Suprapubic skin (tissue), 4 donors: ENCODE measurements at places on chromosomes 4 and X. TPM values are rescaled to one million over a fixed set of nuclear protein-coding genes. Genes with fewer than 3 reads are reported as not detected.

Gene EGF
- 1.5 TPM for total RNA-seq

Gene DDIT4L
- 4.7 TPM for total RNA-seq

Gene INPP4B
- total RNA-seq = 12.4 TPM

Gene TMEM131L
- total RNA-seq = 20.4 TPM

Gene NRK
- total RNA-seq = 0.38 TPM

Gene ELF4
- 26.3 TPM for total RNA-seq

Gene UGT2B15
- total RNA-seq = not detected

Gene RNF212
- 16.5 TPM for total RNA-seq

Gene CXCL3
- total RNA-seq = not detected

Gene CRMP1
- total RNA-seq = not detected

Gene CPZ
- 2.5 TPM for total RNA-seq

DNA sequence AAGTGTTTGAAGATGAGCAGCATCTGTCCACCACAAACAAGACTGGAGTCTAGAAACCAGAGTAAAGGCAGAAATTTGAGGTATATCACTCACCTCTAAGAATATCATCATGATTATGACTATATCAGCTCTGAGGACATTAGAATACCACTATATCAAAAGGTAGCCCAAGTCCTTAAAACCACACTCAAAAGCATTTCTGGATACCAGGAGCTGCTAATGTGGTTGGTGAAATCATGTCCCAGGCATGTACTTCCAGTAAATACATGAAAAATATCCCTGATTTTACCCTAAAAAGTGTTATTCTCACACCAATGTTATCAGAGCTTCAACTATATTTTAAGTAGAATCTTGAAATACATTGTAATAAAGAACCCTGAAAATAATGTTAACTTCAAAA lies 136.3 kb upstream of the SMAD1 start:
- DNase-seq = no peak

- no peak for DNase-seq
These were observed 210.9 kb upstream of the NOCT start for GRCh38 chr4:138804711-138805110.

GRCh38 chr4:9704551-9705332 lies 76.7 kb upstream of the DRD5 start:
- no peak for DNase-seq

DNA sequence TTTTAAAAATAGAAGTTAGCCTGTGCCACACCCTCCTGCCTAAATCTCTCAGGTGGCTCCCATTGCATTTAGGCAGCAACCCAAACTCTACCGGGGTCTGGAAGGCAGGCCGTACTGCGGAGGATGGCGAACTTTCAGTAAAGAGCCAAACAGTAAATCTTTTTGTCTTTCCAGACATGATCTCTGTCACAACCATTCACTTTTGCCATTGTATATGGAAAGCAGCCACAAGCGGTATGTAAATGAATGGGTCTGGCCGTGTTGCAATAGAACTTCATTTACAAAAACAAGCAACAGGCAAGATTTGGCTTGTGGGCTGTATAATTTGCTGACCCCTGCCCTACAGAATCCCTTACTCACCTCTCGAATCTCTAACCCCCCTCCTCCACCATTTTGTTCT lies 3.3 kb downstream of the RADX start:
- DNase-seq = no peak

- no peak for DNase-seq
These were observed 21.4 kb upstream of the FGFR3 start for GRCh38 chr4:1771555-1772305.

DNA sequence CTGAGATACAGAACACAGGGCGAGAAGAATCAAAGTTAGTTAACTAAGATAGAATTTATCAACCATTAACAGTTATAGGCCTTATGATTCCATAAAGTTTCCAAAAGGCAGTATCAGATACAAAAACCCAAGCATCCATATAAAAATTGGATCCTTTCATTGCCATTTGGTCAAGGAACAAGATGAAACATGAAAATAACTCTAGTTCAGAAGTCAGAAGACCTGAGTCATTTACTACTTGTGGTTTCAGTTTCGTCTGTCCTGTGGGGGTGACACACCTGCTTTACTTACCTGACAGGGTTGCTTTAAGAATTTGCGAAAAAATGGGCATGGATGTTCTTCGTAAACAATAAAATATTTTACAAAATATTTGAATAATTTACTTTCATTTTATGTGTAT lies 130.8 kb downstream of the ANAPC10 start:
- no peak for DNase-seq

- DNase-seq = no peak
These were observed at the start of gene COL4A5 for GRCh38 chrX:108439426-108439942. TSS of gene COL4A5 (plus strand) at chrX:108439838. CDS start at chrX:108440126, 288 bp downstream.

GRCh38 chr4:52714597-52715254 lies 36.5 kb downstream of the ERVMER34-1 start:
- DNase-seq = no peak

GRCh38 chr4:136571315-136571714 lies 961.0 kb downstream of the PCDH18 start:
- no peak for DNase-seq

DNA sequence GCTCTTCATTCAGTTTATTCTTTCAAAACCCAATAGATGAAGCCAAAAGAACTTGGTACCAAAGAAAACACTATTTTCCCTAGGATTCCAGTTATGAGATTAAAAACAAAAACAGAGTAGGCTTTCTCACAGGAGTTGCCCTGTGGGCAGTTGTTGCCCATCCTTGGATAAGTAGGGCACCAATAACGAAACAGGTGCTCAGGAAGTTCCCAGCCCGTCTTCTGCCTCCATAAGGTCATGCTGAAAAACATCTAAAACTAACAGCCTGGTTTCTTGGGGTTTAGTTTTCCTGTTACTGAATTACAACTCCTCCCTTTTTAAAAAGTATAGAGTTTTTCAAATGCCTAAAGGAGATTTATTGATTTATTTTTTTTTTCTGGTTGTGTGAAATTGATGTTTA lies 14.7 kb downstream of the TSPAN5 start:
- DNase-seq = no peak

- no peak for DNase-seq
These were observed 99.4 kb upstream of the STK26 start for GRCh38 chrX:131923614-131924250.

GRCh38 chr4:109359040-109359646 lies 56.7 kb upstream of the COL25A1 start:
- DNase-seq = no peak

- DNase-seq = no peak
These were observed 923.3 kb downstream of the FAT4 start for GRCh38 chr4:126238013-126238412.

GRCh38 chr4:179165000-179165738 lies 1722.9 kb upstream of the AGA start:
- no peak for DNase-seq

DNA sequence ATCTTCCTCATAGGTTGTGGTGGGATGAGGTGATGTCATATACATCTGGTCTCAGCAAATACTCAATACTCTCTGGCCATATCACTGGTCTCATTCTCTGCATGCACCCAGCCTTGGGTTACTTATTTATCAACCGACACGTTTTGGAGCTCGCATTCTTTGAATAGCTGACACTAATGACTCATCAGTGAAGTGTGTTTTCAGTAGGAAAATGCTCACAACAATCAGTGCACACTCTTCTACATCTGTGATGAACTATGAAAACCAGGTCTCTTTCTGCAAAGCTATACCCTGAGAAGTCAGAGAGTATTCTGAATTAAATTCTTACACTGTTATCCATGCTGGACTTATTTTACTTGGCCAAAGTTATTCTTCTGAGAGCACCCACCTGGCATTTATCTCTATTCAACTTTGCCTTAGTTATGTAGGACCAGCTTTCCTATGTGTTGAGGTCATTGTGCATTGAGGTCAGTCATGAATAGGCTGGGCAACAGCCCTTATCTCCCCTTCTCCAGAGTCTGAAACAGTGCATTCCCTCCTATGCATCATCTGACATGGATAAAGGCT lies 58.7 kb upstream of the DHX15 start:
- no peak for DNase-seq

DNA sequence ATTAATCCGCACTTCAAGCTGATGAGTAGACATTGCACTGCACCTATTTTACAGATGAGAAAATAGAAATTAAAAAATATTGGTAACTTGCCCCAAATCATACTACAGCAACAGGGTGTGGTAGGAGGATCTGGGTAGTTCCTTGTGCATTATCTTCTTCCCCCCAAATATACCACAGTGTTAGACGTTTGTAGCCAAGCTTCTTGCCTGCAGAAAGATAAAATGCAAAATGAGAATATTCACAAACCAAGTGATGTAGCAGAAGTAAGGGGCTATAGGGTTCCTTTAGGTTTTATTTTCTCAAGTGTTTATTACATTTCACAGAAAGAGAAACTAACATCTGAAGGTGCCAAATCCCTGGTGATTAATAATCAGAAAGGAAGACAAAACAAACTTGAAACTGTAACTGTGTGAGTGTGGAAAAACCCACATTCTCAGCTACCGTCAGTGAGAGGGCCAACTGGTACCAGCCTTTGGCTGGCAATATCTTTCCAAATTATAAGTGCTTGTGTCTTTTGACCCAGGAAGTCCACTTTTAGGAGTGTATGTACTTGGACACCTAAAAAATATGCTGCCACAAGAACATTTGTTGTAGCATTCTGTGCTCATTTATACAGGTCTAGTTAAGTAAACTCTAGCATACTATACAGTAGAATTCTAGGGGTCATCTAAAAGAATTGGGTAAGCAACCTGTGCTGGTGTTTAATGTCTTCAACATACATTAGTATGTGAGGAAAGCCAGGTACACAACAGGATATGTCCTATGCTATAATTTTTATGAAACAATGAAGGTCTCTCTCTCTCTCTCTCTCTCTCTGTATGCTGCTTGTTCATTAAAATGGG lies 6.7 kb upstream of the CD38 start:
- DNase-seq = no peak

GRCh38 chr4:80336582-80336981 lies 1.1 kb downstream of the CFAP299 start:
- DNase-seq = no peak

DNA sequence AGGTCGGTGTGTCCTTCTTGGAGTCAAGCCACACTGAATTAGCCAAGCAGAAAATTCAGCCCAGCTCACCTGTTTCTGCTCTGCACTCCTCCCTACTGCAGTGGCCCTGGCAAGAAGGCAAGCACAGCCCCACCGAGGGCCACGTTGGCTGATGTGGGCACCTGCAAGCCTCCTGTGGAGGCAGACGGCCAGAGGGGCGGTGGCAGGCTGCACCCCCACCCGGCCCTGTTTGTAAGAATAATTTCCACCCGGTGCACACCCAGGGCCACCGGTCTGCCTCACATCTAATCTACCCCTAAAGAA lies 18.8 kb downstream of the PPP2R2C start:
- DNase-seq = no peak

- no peak for DNase-seq
These were observed 32.9 kb downstream of the LAMTOR3 start for GRCh38 chr4:99861120-99861905.

DNA sequence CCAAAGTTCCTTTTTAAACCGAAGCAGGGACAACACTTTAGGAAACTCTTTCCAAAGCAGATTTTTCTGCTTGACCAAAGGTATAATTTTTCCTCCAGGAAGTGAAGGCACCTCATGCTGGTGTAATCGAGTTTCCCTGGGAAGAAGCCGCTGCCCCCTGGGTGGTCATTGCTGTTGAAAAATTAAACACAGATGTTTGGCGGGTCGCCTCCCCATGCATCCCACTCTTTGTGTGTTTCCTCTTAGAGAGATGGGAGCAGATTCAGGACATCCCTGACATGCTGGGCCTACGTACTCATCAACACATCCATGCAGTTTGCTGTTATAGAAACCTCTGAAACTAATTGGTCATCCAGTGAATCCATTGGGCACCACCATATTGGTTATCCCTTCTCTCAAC lies 179.2 kb upstream of the HCCS start:
- DNase-seq = no peak

DNA sequence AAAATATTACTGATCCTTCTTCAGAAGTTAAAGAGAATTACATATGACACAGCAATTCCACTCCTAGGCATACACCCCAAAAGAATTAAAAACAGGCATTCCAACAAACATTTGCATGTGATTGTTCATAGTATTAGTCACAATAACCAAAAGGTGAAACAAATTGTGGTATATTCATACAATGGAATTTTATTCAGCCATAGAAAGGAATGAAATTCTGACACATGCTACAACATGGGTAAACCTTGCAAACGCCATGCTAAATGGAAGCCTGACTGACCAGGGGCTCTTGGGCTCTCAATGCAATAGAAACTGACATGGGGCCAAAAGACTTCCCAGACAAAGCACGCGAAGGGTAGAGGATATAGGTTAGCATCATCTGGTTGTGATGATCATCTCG lies 62.1 kb upstream of the S100G start:
- DNase-seq = no peak

DNA sequence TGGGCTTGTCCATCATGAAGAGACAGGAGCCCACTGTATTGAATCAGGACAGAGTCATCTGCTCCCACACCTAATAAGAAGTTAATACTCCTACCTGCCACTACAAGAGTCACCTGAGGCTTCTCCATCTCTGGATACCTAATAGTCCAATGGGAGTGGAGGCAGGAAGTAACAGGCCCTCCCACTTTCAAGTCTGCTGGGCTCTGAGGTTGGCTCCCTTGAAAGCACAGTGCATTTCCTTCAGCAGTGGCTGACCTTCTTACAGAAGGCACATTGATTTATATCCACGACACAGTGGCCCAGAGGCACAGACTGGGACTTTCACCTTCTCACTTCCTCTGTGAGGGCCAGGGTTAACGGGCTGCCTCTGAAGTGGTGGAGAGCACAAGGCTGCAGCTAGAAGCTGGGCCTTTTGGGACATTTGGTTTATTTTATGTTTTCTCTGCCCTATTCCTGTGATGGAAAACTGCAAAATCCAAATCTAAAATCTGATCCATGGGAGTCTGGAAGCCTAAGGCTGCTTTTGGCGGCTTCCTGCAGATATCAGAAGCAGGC lies 38.1 kb downstream of the FRG2 start:
- no peak for DNase-seq

DNA sequence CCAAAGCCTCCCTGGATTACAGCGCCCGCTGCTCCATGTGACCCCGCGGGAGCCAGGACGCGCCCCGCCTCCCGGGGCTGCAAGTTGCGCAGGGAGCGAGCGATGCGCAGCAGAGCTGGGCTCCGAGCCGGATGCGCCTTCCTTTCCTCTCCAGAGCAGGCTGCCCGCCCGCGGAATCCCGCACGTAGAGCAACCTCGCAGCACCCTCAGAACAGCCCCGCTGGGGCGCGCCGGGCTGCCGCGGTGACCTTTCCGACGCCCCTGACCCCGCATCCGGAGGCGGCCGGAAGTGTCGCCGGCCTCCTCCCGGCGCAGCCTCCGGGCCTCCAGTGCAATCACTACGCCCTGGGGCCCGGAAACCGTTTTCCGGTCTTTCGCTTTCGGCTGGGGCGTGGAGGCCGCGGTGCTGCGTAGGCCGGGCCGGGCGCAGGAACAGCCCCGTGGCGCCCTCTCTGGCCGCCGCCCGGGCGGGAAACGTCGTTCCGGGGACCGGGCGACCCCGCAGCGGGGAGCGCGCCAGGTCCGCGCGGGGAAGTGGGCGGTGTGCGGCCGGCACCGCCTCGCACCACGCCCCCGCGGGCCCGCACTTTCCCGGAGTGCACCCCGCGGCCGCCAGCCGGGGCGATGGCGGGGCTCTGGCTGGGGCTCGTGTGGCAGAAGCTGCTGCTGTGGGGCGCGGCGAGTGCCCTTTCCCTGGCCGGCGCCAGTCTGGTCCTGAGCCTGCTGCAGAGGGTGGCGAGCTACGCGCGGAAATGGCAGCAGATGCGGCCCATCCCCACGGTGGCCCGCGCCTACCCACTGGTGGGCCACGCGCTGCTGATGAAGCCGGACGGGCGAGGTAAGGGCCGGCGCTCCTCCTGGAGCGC lies at the start of gene CYP4V2:
Gene CYP4V2, plus strand, starts transcription at position 368 of the 866 bp plus-strand sequence. Its CDS starts 257 bp downstream, at position 625.
- DNase-seq = peak; percentile 88
